ENCODE measurements at places on chromosomes 7 and 10. TPM values are rescaled to one million over a fixed set of nuclear protein-coding genes. Genes with fewer than 3 reads are reported as not detected.

PRR15 gene
- total RNA-seq, result not detected

TEX36 gene
- total RNA-seq, result 0.32 TPM

CTAGE8 gene
- total RNA-seq, result 1.6 TPM

ANKRD61 gene
- total RNA-seq, result 0.16 TPM

ZNF467 gene
- total RNA-seq, result 0.36 TPM

PTF1A gene
- total RNA-seq, result not detected

UBN2 gene
- total RNA-seq, result 5.5 TPM

ELFN1 gene
- 36.8 TPM for total RNA-seq

PIP4K2A gene
- 28.9 TPM for total RNA-seq

LOXL4 gene
- total RNA-seq, result 93.3 TPM

TRDMT1 gene
- 26.0 TPM for total RNA-seq

NCF1 gene
- total RNA-seq, result not detected

EPO gene
- total RNA-seq, result not detected

ADCYAP1R1 gene
- total RNA-seq, result not detected

PDE6C gene
- total RNA-seq, result not detected

SLC13A1 gene
- not detected for total RNA-seq

PLAC9 gene
- 17.2 TPM for total RNA-seq

PTPRN2 gene
- 0.32 TPM for total RNA-seq

PRSS37 gene
- not detected for total RNA-seq

Data from hair follicle dermal papilla cell (primary cell).